ENCODE measurements at places on chromosomes 5 and 9.

GRCh38 chr5:150142185-150142958 lies 13.3 kb downstream of the PDGFRB start:
- DNase-seq = no peak

DNA sequence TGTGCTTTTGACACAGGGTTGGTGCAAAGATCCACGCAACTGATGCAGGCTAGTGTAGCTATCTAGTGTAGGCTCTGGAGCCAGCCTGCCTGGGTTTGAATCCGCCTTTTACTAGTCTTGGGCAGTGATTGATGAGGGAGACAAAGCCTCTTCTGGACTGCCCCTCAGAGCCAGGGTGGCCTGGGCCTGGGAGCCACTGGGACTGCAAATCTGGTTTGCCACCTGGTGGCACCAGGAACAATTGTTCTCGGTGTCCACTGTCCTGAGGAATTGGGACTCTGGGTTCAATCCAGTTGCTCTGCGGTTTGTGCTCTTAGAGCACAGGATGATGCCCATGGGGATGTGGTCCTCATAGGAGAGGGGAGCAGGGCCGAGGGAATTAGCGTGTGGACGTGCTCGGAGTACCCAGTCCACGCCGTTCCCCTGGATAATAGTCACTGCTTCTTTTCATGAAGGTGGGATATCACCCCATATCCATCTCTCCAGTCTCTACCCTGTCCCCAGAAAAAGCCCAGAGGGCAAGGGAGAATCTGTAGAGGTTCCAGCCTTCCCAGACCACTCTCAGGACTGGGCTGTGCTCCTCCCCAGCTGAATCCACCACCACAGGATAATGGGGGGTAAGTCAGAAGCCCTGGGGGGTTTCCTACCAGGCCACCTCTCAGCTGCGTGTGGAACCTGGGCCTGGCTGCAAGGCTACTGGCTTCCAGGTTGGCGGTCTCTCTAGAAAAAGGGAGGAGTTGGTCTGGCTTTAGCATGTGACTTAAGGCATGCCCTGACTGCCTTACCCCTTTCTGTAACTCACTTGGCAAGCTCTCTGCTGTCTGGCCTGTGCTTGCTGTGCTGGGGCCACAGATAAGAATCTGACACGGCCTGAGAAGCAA lies 1.9 kb downstream of the B4GALT7 start:
- DNase-seq = no peak

GRCh38 chr5:166860426-166860825 lies 1431.0 kb upstream of the WWC1 start:
- DNase-seq = no peak

- DNase-seq = no peak
Measured at GRCh38 chr5:118236108-118236849, 752.1 kb downstream of the DTWD2 start.

DNA sequence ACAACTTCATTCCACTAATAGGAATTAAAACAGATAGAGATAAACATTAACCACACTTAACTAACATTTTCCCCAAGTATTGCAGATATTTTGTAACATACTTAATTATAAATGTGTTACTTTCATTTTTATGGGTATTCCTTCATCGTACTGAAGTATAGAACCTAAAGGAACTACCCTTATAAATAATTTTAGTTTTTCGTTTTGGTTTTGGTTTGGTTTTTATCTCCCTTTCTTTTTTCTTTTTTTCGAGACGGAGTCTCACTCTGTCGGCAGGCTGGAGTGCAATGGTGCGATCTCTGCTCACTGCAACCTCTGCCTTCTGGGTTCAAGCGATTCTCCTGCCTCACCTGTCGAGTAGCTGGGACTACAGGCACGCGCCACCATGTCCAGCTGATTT lies 60.1 kb upstream of the LMNB1 start:
- DNase-seq = no peak

DNA sequence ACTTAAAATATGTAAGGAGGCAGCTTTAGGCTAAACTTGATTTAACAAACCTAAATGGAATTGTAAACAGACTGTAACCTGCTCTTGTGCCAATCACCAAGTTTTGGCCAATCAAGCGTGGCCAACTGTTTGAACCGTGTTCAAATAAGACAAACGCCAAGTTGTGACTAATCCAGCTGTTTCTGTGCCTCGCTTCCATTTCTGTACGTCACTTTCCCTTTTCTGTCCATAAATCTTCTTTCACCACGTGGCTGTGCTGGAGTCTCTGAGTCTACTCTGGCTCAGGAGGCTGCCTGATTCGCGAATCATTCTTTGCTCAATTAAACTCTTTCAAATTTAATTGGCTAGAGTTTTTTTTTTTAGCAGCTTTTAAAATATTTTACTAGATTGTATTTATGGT lies 71.3 kb downstream of the LIX1 start:
- DNase-seq = no peak

DNA sequence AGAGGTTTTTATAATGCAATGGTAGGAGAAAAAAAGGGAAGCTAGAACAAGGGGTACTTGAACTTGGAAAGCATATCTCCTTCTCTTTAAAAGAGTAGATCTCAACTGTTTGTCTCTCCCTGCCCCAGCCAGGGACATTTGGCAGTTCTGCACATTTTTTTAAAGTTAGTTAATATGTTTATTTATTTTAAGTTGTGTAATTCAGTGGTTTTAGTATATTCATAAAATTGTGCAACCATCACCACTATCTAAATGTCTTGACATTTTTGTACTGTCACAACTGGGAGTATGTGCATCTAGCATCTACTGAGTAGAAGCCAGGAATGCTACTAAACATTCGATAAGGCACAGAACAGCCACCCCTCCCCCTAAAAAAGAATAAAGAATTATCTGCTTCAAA lies 103.5 kb upstream of the DPYSL3 start:
- no peak for DNase-seq

DNA sequence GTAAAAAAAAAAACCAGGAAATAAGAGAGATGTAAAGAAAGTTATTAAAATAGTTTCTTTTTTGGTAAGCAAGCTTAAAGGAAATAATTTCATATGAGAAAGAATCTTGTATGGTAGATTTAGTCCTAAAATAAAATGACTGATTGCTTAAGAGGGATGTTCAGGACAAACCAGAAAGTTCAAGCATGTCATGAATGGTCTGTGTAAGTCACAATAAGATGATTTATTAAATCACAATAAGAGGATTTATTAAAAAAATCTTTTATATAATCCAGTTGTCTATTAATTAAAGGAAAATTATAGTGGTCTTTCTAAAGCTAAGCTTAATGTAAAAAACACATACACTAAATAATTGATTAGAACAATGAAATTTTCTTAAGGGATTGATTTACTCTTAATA lies 91.8 kb upstream of the OR13F1 start:
- DNase-seq = no peak

DNA sequence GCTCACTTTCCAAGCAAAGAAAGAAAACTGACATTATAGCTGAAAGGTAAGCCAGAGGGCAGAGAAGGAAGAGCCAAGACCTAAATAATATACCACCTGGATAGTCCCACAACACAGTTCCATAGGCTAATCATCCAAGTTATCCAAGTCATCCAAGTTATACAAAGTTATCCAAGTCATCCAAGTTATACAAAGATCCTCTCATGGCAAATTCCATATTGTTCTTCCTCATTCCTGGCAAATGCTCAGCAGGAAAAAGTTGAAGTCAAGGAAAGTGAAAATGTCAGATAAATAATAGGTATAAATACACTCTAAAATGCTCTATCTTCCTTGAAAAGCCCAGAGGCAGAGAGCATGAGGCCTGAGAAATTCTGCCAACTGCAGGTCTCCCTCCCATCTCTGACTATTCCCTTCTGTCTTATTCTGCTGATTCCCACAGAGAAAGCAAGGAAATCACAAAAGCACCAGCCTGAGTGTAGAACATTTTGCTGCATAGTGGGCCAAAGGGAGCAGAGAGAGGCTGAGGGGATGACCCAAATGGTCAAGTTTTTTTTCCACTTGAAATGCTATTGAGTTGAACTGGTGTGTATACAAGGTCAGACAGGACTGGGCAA lies 12.5 kb downstream of the MCTP1 start:
- DNase-seq = no peak

GRCh38 chr5:173762930-173763329 lies 125.2 kb upstream of the CPEB4 start:
- DNase-seq = no peak

DNA sequence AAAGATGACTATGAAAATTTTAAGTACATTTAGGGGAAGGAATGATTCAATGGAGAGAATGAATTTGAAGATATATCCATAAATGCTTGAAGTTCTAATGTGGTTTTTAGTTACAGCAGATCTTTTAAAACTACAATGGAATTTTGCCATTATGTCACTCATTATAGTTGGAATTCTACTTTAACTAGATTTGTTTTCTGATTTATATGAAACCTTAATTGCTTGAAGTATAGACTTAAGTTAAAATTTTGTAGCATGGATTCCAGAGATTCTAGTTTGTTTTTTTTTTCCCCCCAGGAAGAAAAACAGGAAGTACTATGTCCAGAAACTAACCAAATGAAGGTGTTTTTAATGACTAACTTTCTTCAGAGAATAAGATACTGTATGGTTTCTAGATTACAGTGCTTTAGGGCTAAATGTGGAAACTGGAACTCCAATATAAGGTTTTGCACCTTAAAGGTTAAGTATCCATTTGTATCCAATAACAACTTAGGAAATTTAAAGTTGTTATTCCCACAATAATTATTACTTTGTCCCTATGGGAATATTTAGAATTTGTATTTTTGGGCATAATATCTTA lies 70.3 kb downstream of the ZSWIM6 start:
- DNase-seq = no peak

DNA sequence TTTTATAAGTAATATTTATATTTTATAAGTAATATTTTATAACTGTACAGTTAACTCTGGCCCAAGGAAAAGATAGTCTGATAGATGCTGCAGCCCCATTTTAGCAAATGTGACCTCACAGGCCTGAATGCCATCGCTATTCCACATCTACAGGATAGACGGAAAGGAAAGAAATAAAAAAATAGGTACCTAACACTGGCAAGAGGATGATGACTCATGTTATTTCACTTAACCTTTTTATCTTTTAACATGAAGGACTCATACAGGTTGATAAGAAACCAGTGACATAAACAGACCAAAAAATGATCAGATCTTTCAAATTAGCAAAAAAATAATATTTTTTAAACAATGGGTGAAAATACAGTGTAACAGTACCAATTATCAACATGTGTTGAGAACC lies 2.7 kb downstream of the CD274 start:
- no peak for DNase-seq

- DNase-seq = no peak
Measured at GRCh38 chr9:115548609-115549260, 430.8 kb upstream of the TNC start.
